NCI-H1417 treated with DMSO at 0.1 percent for 48 hours (cell line): ENCODE measurements at places on chromosomes 16 and 17.

DNA sequence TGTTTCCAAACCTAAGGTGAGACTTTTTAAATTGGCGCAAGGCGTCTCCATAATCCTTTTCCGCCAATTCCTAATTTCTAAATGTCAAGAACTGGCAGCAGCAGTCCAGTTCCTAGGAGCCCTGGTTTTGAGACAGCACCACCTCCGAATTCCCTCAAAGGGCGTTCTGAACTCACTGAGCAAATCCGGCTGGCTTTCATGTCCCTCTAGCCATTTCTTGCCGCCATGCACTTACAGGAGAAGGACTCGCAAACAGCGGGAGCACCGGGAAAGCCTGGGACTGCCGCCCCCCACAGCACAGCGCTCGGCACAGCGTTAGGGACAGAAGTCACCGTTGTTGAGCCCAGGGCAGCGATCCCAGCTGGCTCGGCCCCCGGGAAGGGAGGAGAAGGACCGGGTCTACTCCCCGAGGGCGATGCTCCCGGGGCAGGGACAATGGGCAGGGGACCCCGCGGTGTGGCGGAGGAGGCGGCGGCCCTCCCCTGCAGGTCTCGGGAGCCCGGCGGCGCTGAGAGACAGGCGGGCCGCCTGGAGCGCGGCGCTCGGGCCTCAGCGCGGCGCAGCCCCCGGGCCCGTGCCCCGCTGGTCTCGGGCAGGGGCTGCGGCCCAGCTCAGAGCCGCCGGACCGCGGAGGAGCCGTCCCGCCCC lies 545 bp downstream of the ARHGAP17 start:
- no peak for DNase-seq

- no peak for DNase-seq
These were observed 16.9 kb downstream of the GLIS2 start for GRCh38 chr16:4332623-4333307.

DNA sequence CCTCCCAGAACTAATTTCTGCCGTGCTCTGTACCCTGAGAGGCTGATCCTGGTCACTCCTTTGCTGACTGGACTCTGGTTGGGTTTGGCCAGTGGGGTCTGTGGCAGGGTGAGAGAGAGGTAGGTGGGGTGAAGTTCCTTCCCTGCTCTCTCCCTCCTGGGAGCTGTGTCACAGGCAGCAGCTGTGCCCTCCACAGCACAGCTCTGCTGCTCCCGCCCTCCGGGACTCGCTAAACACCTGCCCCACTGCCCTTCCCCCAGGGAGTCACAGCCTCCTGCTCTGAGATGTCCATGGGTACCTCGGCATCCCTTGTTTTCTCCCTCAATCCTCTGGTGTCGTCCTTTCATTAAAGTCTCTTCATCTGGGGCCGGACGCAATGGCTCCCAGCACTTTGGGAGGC lies 66.4 kb downstream of the SRCIN1 start:
- DNase-seq: peak; percentile 14

- DNase-seq: no peak
These were observed 9.5 kb downstream of the METRNL start for GRCh38 chr17:83088909-83089308.

DNA sequence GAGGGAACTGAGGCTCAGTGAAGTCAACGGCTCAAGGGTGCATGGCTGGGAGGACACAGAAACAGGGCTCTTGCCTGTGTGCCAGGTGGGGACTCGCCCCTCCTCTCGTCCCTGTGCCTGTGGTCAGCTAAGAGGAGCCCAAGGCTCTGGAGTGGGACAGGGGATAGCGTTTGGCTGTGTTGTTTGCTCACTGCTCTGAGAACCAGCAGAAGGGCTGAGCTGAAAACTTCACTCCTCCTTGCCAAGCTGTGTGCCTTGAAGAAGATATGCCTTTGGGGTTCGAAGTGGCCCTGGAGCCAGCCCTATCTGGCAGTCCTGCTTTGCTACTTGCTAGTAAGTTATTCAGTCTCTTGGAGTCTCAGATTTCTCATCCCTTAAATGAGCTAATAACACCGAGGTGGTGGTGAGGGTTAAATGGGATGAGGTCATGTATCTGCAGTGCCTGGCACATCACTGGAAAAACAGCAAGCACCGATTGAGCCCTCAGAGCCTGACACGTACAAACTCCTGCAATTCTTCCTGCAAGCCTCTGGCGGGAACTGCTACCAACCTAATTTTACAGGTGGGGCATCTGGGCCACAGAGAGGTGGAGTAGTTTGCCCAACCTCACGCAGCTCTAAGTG lies 17.7 kb downstream of the FOXL1 start:
- DNase-seq: no peak

DNA sequence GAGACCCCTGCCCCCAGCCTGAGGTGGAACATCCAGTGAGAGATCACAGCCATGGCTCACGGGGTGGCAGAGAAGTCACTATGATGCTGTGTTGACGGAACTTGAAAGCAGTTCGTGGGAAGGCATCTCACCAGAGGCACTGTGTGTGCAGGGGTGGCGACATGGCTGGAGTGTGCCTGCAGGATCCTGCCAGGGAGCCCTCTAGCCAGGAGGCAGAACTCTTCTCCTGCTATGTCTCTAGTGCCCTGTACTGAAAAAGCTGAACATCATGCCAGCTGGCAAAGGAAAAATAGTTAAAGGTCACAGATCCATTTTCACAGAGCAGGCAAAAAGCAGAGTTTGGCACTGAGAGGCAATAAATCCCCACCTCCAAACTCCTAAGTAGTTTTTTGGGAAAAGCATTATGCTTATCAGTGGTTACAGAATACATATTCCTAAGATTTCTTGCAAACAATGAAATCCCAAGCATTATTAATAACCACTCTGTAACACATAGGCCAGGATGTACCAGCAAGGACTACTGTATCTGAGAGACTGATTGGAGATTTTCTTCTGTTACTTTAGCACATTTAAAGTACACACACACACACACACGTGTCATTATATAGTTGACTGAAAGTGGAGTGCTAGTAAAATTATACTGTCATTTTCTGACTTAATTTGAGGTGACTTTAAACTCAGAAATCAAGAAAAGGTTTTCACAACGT lies 36.8 kb downstream of the TNRC6C start:
- DNase-seq: no peak

- DNase-seq: peak; percentile 14
These were observed 295.3 kb upstream of the PMFBP1 start for GRCh38 chr16:72467157-72467759.

GRCh38 chr17:64638552-64639203 lies 23.4 kb downstream of the SMURF2 start:
- no peak for DNase-seq

GRCh38 chr16:63702981-63703590 lies 1418.8 kb downstream of the CDH11 start:
- no peak for DNase-seq

GRCh38 chr17:15917438-15918027 lies 27.4 kb upstream of the ADORA2B start:
- DNase-seq: no peak

- no peak for DNase-seq
These were observed 16.2 kb downstream of the PSMD3 start for GRCh38 chr17:39996800-39997199.

DNA sequence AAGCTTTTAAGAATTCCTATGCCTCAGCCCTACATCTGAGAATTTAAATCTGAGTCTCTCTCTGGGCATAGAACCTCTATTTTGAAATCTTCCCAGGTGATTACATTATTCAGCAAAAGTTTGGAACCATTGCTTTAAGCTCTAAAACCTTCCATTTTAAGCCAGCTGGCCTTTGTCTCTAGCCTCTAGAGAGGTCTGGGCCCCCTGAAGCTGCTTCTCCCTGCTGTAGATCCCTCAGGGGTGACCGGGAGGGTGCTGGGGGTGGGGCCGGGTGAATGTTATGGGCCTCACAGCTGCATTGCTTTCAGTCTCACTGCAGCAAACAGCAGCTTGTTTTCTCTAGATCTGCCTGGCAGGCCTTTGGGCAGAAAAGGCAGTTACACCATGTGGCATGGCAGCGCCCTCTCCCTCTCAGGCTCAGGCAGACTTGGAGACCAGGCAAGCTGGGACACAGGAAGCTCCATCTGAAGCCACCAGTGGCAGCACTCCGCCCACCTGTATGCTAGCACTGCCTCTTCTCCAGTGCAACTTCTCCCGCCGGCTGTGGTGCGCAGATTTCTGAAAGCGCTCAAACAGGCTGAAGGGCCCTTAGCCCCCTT lies 66.3 kb downstream of the MPRIP start:
- no peak for DNase-seq

- no peak for DNase-seq
These were observed 16.0 kb upstream of the HEATR6 start for GRCh38 chr17:60094754-60095153.
